ENCODE measurements at places on chromosomes 7 and 10. TPM values are rescaled to one million over a fixed set of nuclear protein-coding genes. Genes with fewer than 3 reads are reported as not detected.

Gene SFRP5
- total RNA-seq: 0.21 TPM

DNA sequence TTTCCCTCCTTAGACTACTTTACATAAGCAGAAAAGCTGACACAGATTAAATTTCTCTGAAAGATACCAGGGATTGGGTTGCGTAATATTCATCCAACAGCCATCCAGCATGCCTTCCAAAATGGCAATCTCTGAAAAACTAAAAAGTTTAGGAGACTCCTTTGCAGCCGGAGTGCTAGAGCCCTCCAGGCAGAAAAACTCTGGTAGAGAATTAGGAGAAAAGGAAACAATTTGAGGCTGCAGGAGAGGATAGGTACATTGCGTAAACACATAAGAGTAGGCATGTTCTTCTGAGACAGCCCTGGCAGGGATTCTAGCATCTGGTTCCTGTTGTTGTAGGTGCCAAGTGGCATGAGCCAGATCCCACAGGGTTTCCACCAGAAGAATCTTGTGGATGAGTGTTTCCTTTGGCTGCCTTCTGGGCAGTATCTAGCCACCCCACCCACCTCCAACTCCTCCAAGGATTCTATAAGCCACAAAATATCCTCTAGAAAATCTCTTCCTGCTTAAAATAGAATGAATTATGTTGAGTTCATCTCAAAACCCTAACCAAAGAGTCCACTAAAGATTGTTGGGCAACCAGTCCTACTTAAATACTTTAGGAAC, 402.4 kb downstream of the HGF start:
- DNase-seq: no peak

- no peak for DNase-seq
Observed at GRCh38 chr10:46514431-46514861, 42.0 kb downstream of the GPRIN2 start.

- DNase-seq: no peak
Observed at GRCh38 chr10:380313-380940, 245.2 kb downstream of the ZMYND11 start.

DNA sequence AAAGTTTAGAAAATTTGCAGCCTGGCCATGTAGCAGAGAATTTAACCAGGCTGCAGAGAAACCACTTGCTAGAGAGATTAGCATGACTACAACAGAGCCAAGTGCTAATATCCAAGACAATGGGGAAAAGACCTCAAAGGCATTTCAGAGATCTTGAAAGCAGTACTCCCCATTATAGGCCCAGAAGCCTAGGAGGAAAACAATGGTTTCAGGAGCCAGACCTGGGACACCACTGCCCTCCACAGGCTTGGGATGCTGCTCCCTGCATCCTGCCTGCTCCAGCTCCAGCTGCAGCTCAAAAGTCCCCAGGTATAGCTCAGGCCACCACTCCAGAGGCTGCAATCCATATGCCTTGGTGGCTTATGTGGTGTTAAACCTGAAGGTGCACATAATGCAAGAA, 101.5 kb upstream of the TMEM72 start:
- DNase-seq: no peak

GRCh38 chr10:50335397-50335796, 84.1 kb upstream of the ASAH2 start:
- DNase-seq: no peak

Data from SK-MEL-5 (cell line).